NCI-H446 treated with DMSO at 0.1 percent for 48 hours (cell line): ENCODE measurements at places on chromosomes 7 and 10.

DNA sequence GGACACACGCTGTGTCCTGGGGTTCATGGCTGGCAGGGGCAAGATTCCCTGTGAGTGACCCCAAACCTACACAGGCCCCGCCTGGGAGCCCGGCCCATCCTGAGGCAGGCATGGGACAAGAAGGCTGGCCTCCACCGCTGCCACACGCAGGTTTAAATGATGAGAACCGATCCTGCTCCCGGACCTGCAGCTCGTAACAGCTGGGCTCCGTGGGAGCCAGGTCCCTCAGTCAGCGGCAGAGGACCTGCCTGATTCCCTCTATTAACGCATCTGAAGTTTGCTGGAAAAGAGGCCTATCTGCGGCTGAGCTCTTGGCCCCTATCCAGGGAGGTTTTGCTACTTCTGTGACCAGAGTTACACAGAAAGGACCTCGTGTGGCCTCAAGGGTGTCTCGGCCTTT lies 112.3 kb downstream of the VIPR2 start:
- no peak for DNase-seq

GRCh38 chr10:97109547-97109946 lies 76.2 kb downstream of the SLIT1 start:
- no peak for DNase-seq

GRCh38 chr7:7967886-7968543 lies 581 bp upstream of the GLCCI1 start:
- DNase-seq = no peak

DNA sequence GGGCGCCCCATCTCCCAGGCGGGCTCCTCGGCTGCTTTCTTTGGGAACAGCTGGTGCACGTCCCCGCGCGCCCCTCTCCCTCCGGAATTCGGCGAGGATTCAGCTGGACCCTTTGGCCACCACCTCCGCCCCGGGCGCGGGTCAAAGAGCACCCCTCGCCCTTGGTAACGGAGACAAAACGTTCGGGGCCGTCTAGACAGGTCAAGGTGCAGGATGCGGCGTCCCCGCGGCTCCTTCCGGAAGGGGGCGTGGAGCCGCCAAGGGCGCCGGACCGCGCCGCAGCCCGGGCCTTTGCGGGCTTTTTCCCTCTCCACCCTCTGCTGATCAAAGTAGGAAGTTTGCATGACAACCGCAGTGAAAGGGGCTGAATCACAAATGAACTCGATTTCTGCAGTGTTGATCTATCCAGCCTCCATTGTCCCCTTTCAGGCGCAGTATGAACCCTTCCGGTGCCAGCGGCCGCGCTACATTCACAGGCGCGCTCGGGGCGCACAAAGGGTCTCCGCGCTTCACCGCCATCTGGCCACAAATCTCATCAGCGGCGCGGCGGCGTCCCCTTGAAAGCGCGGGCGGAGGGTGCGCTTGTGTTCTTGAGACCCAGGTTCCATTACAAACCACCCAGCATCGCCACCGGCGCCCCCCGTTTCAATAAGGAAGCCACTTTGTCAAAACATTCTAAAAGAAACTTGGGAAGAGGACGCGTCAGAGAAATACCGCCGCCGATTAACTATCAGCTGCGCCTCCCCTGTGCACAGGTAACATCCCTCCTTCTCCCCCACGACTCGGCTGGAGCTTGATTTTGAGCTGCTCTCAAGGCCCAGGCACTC lies 36.4 kb downstream of the CNPY1 start:
- DNase-seq = no peak

GRCh38 chr7:17168416-17168815 lies 130.0 kb upstream of the AHR start:
- no peak for DNase-seq

- DNase-seq = peak; percentile 7
These were observed 18.5 kb downstream of the BICC1 start for GRCh38 chr10:58531084-58531695.

DNA sequence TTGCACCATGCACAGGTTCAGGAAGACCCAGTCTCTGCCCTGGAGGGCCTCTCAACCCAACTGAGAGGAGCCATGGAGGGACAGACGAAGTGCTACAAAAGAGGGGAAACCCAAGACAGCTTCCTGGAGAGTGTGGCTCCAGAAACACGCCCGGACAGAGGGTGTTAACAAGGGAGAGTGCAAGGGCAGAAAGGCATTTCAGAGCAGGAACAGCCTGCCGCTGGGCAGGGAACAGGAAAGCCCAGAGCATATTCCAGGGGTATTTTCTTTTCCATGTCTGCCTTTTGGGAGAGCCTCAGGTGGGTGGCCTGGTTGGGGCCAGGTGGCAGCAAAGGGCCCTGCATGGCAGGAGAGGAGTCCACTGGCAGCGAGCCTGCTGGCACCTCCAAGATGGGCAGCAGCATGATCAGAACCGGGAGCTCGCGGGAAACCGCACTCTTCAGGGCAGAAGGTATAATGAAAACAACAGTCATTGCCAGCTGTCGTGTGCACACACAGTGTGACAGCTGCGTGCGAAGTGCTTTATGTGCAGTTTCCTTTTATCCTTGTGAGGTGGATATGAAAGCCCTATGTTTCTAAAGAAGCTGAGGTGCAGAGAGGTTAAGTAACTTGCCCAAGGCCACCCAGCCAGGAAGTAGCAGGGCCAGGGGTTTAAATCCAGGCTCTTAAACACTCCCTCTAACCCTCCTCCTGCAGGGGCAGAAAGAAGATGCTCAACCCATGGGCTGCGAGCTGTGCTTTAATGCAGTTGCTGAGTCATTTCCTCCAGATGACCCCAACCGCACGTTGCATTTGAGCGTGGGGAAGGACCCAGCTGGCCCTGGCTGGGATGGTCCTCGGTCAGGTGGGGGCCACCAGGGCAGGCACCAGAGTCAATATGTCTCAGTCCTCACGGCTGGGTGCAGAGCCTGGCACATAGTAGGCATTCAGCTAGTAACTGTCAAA lies 128.6 kb downstream of the OAT start:
- DNase-seq = no peak
